ENCODE measurements at places on chromosomes 13 and 19.

GRCh38 chr19:49393881-49394280 is 5.8 kb downstream of the KASH5 start:
- DNase-seq: no peak

DNA sequence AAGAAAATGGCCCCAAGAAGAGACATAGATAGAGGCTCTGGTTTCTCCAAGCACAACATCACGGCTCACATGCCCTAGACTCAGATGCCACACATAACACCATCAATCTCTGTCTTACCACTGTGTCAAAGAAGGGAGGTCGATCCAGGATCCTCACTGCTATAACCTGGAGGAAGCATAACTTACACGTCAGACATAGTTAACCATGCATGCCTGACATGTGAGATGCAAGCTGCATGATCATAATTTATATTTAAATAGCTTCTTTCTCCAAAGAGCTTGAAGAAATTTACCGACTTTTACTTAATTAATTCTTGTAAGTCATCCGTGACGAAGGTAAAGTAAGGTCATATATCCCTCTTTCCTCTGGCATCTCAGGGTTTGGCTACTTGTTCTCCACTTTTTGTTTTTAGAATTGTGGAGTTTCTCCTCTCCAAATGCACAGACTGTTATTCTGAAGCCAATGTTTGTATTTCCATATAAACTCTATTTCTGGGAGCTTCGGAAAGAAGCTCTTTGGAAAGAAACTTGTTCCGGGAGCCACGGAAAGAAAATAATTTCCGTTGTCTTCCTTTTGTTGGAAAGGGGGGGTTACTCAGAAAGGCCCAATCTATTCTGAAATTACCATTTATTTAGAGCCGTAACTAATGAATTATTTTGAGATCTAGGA is 205.6 kb downstream of the LHFPL6 start:
- no peak for DNase-seq

DNA sequence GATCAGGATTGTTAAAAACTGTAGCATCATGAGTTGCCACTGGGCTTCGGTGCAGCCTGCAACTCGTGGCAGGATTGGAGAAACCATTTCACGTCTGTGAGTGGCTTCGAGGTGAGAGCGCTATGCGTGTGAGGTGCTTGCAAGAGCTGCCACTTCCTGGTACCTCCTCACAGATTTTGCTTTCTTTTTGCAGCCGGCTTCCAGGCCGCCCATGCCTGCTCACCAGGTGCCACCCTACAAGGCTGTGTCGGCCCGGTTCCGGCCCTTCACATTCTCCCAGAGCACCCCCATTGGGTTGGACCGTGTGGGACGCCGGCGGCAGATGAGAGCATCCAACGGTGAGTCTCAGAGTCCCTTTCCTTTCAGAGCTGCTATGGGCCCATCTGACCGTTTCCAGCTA is 57.9 kb upstream of the C1QTNF9 start:
- DNase-seq: no peak

GRCh38 chr13:75635101-75635827 is 866 bp upstream of the LMO7 start:
- DNase-seq: no peak

DNA sequence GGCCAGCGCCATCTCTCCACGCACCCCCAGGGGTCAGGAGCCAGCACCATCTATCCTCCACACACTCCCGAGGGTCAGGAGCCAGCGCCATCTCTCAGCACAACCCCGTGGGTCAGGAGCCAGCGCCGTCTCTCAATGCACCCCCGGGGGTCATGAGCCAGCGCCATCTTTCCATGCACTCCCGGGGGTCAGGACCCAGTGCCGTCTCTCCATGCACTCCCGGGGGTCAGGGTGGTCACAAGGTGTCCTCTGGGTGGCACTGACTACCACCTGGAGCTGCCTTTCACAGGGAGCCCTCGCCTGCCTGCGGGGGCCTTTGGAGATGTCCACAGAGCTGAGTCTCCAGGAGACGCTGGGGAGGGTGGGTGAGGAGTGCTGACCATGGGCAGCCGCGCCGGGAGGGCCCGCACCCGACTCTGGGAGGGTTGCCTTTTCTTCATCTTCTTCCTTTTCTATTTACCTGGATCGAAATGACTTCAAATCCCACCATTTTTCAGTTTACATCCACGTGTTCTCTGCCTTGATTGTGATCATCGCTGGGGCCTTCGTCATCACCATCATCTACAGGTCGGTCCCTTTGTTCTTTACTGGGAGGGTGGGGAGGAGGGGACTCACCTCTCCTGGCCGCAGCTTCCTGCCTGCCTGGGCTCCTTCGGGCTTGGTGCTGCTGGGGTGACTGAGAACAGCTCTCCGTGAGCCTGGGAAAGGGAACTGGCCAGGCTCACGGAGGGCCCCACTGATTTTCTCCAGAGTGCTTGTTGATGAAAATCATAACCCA is 19.1 kb downstream of the TEX29 start:
- no peak for DNase-seq

DNA sequence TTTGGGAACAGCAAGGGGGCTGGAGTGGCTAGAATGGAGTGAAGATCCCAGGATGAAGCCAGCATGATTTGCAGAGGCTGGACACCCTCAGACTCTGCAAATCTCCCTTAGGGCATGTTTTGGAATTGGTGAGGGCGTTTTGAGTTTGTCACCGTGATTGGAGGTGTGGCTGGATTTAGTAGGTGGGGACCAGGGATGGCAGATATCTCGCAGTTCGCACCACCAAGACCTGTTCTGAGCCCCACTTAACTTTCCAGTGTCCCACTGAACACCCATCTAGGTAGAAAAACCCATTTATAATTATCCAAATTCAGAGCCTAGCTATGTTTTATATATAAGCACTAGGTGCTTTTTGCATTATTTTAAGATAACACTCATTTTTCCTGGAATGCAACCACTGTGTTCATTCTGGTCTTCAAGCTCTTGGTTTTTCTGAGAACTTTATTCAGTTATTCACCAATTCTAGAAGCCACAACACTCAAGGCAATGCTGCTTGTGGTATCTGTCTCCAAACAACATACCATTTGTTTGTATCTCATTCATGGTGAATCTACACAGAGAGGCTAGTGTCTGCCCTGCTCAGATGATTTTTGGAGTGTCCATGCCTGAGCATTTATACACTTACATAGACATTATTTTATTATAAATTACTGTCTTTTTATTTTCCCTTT is 3.0 kb upstream of the NANOS2 start:
- no peak for DNase-seq

DNA sequence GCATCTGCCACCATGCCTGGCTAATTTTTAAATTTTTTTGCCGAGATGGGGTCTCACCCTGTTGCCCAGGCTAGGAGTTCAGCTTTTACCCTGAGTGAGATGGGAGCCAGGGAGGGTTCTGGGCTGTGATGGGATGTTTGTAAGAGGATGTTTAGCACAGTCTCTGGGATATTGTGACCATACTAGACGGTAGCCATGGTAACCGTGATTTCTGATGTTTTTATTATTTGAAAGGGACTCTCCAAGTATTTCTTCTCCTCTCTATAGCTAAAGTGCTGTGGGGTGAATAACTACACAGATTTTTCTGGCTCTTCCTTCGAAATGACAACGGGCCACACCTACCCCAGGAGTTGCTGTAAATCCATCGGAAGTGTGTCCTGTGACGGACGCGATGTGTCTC is 10.4 kb downstream of the TSPAN16 start:
- DNase-seq: no peak

GRCh38 chr19:4866595-4867424 is 657 bp downstream of the PLIN3 start:
- no peak for DNase-seq

DNA sequence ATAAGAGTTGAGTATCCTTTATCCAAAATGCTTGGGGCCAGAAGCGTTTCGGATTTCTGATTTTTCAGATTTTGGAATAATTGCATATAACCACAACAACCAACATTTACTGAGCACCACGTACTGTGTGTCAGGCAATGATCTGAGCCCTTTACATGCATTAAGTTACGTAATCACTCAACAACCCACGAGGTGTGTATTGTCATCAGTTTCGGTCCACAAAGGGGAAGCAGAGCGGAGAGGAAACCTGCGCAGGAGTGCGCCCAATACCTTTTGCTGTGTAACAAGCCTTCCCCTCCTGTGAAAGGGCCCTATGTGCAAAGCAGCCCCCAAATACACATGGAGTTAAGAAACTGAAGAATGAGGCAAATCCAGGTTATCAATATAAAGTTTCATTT is 20.7 kb upstream of the NLRP12 start:
- no peak for DNase-seq

- DNase-seq: no peak
These were observed 151.2 kb downstream of the SLITRK1 start for GRCh38 chr13:83731113-83731512.

DNA sequence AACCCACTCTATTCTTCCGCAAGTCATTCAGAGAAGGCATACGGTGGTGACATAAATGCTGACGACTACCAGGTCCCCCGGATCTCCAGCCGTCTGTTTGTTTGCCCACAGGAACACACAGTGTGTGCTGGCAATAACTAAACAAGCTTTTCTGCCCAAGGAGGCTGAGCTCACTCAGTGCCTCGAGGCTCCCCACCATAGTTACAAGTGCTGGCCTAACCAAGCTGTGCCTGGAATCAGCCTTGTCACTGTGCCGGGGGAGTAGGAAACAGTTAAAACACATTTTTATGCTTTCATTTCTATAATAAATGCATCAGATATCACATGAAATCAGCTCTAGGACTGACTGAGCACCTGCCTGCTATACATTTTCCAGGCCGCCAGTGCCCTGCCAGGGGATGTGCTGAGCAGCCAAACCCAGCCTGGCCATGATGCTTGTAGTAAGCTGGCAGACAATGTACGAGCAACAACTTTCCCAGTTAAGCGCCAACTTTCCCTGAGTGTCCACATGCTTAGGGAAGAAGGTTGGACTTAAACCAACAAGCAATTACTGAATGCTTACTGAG is 28.1 kb downstream of the BRD4 start:
- no peak for DNase-seq

DNA sequence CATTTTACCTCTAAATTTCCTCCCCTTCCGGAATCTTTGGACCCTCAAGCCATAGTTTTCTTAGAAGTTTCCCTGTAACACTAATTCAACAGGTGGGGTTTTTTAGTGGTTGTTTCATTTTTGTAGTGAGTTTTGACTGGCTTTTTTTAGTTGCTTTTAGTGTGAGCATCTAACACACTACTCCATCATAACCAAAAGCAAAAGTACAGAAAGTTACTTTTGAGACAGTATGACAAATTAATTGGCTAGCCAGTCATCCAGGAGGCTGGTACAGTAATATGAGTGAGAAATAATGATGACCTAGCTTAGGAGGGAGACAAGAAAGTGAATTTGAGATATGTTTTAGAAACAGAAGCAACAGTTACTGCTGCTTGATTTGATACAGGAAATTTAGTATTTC is 71.5 kb downstream of the DNAJC15 start:
- no peak for DNase-seq

- no peak for DNase-seq
These were observed 20.0 kb downstream of the SIN3B start for GRCh38 chr19:16849168-16849567.

GRCh38 chr13:97182111-97182890 is 39.8 kb upstream of the MBNL2 start:
- DNase-seq: no peak

- no peak for DNase-seq
These were observed 288.0 kb upstream of the MAB21L1 start for GRCh38 chr13:35764326-35765015.

DNA sequence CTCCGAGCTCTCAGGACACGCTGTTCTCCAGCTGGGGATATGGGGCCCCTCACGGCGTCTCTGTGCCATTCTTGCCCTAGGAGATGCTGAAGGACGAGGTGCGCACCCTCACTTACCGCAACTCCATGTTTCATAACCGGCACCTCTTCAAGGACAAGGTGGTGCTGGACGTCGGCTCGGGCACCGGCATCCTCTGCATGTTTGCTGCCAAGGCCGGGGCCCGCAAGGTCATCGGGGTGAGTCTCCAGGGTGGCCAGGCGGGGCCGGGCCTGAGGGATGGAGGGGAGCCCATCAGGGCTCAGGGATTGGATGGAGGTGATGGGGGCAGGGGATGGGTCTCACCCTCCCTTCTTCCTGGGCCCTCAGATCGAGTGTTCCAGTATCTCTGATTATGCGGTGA is 4.8 kb downstream of the PRMT1 start:
- DNase-seq: no peak

Measured in GM19239 (cell line).